Activated CD4-positive, alpha-beta T cell treated with anti-CD3 and anti-CD28 coated beads for 48 hours (primary cell): ENCODE measurements at places on chromosomes 16 and 17.

- DNase-seq = no peak
Observed at GRCh38 chr17:16881239-16881924, 90.5 kb downstream of the TNFRSF13B start.

- DNase-seq = no peak
Observed at GRCh38 chr17:12877953-12878669, 88.8 kb downstream of the ARHGAP44 start.

GRCh38 chr17:2094891-2095535, 40.1 kb downstream of the HIC1 start:
- DNase-seq = no peak

DNA sequence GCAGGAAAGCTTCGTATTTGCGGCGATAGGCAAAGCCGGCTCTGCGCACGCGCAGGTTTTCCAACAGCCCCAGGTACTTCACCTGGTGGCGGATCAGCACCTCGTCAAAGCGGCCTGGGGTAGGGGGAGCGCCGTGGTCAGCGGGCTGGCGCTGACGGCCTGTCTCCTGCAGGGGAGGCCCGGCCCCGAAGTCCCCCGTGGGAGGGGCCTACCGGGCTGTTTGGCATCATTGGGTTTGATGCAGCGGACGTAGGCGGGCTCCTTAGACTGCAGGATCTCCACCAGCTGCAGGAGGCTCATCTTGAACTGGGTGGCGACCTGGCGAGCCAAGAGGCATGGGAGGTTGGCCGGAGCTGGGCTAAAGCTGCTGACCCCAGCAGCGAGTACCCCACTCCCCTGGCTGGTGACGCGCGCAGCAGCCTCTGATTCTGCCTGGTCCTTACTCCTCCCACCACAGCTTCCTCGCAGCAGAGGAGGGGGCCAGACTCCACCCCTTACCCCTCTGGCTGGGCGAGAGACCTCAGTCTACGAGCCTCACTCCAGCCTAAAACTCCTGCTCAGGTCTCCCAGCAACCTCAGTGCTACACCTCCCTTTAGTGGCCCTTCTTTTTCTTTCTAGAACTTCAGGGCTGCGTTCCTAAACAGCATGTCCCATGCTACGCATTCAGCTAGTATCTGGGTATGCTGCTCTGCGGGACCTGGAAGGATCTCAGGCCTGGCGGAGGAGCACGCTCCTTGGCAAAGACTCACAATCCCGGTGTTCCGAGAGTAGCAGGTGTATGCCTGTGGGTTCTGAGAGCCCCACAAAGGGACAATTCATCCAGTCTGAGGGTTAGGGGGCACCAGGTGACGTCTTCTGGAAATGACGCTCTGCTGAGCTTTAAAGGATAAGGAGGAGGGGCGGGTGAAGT, 16.1 kb upstream of the CRK start:
- no peak for DNase-seq

- no peak for DNase-seq
Observed at GRCh38 chr17:46811978-46812583, 6.4 kb downstream of the WNT3 start.

GRCh38 chr16:3459401-3460090, 16.1 kb downstream of the NAA60 start:
- peak; percentile 35 for DNase-seq

- no peak for DNase-seq
Observed at GRCh38 chr16:6576113-6576512, 756.5 kb upstream of the RBFOX1 start.

GRCh38 chr16:73846007-73846330, 450.6 kb upstream of the PSMD7 start:
- no peak for DNase-seq

GRCh38 chr16:83136419-83136818, 509.6 kb downstream of the CDH13 start:
- DNase-seq = no peak

- no peak for DNase-seq
Observed at GRCh38 chr16:11768849-11769248, 26.2 kb upstream of the TXNDC11 start.

GRCh38 chr17:64036198-64036922, 15.9 kb upstream of the ICAM2 start:
- DNase-seq = no peak

GRCh38 chr17:66671156-66671555, 163.8 kb upstream of the CACNG5 start:
- no peak for DNase-seq

DNA sequence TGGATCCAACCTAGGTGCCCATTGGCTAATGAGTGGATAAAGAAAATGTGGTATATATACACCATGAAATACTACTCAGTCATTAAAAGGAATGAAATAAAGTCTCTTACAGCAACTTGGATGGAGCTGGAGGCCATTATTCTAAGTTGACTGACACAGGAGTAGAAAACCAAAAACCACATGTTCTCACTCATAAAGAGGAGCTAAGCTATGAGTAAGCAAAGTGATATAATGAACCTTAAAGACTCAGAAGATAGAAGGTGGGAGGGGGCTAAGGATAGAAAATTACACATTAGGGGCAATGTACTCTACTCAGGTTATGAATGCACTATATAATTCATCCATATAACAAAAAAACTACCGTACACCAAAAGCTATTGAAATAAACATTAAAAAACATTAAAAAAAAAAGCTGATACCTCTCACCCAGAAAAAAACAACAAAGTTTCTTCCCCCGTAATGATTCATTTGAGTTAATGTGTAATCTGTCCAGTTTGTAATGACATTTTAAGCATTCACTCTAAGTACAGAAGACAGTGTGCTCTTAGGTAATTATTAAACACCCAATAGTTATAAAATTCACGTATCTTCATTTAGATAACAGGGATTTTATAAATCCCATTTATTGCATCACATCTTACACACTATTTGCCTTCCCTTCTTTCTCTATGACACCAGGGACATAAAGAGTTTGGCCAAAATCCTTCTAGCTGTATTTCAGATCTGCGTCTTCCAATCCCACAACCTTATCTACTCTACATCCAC, 941.5 kb downstream of the CDH11 start:
- no peak for DNase-seq

GRCh38 chr17:32222621-32223020, 43.0 kb upstream of the RHBDL3 start:
- no peak for DNase-seq

GRCh38 chr16:24851700-24852099, 5.9 kb downstream of the SLC5A11 start:
- DNase-seq = peak; percentile 54

DNA sequence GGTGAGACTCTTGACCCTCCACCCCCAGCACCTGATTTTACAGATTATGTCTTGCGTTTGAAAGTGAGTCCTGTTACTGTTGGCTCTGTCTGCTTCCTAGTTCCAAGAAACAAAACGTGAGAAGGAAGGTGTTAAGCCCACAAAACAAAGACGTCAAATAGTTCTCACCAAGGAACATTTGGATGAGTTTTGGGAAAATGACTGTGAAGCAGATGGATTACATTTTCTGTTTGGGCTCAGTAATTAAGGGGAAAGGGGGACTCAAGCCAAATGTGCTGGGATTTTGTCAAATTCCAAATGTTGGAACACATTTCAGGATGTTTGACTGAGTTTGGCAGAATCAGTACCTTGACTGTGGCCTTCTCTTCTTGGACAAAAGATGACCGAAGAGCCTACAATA, 71.2 kb downstream of the PCTP start:
- DNase-seq = no peak

DNA sequence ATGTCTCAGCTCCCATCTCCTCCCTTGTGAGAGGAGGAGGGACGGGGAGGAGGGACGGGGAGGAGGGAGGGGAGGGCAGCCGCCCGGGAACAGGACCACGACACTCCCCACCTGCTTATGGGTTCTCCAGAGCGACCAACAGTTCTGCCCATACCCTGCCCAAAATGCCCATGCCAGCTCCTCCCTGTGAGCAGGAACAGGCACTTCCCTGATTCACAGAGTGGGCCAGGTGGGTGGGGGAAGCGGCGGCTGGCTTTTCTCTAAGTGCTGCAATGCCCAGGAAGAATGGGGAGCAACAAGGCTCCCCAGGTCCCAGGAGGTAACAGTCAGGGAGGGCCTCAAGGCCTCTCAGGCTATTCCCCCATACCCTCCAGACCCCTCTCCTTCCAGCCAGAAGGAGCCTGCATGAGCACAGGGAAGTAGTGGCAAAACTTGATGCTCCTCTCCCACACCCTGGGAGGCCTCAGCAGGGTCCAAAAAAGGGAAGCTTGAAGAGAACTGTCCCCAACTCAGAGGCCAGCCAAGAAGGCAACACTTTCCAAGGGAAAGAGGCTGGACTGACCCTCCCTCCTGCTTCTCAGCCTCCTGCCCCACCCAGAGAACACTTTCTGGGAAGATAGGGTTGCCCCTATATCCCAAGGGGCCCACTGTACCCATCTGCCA, 53.8 kb downstream of the MYO18A start:
- no peak for DNase-seq

- DNase-seq = no peak
Observed at GRCh38 chr16:30004424-30004776, 6.4 kb downstream of the DOC2A start.

- no peak for DNase-seq
Observed at GRCh38 chr17:69608141-69608540, 193.6 kb downstream of the MAP2K6 start.

GRCh38 chr16:82197540-82198240, 27.7 kb upstream of the MPHOSPH6 start:
- DNase-seq = no peak

DNA sequence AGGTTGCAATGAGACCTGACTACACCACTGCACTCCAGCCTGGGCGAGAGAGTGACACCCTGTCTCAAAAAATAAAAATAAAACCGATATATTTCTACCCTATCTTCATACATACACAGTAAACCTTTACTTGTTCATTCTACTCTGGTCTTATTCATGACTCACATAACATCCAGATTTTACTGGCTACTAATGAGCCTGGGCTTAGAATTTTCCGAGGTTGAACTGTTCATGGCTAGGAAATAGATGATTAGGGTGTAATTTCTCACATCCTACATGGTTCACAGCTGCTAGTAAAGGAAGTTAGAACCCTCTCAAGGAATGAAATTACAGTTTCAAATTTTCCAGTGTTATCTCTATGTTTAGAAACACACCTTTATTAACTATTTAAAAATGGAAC, 14.7 kb downstream of the GSPT1 start:
- no peak for DNase-seq

GRCh38 chr17:62321451-62321850, 58.9 kb upstream of the EFCAB3 start:
- DNase-seq = no peak

- DNase-seq = no peak
Observed at GRCh38 chr17:78401246-78401645, 22.8 kb downstream of the PGS1 start.

DNA sequence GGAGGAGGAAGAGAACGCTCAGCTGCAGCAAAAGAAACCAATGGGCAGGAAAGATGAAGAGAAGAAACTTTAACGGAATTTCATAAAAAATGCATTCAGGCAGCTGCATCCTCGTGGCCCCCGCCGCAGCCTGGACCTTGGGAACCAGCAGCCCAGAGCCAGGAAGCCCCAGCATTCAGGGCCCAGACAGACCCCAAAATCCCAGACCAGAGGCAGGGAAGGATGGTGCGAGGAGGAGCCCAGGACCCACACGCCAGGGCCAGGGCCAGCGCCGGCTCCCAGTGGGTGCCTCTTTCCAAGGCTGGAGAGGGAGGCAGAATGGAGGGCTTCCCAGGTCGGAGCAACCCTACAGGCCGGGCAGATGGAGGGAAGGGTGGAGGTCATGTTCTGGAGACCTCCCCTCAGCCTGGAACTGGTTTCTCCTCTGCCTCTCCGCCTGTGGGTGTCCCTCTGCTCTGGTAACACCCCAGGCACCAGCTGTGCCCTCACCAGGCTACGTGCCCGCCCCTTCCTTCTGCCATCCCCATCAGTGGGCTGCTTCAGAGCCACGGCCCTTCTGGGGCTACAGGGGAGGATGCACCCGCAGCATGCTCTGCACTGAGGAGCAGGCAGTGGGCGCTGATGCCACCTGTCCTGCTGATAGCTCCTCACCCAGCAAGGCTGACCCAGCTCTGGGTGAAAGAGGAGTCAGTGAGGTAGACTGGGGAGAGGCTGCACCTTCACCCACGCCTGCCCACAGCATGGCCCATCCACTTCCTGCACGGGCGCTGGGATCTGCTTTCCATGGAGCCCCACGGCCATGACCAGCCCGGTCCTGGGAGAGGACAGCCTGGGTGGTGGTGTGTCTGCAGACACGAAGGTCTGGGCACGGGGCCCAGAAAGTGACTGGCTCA, 1.2 kb upstream of the MIF4GD start:
- peak; percentile 39 for DNase-seq

DNA sequence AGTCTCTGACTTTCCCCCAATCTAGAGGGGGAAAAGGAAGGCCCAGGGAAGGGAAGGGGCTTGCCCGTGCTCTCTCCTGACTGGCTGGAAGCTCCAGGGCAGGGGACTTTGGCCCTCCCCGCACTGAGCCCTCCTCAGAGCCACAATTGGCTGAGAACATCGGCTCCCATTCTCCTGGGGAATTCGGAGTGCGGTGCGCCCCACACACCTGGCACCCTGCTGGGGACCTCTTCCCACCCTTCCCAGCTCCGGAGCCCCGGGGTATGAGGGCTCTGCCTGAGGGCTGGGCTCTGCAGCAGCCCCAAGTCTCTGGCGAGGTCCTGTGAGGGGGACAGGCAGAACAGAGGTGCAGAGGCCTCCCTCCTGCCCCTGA, 36.0 kb downstream of the PIMREG start:
- DNase-seq = no peak

- DNase-seq = no peak
Observed at GRCh38 chr16:51849715-51850114, 697.2 kb downstream of the TOX3 start.

DNA sequence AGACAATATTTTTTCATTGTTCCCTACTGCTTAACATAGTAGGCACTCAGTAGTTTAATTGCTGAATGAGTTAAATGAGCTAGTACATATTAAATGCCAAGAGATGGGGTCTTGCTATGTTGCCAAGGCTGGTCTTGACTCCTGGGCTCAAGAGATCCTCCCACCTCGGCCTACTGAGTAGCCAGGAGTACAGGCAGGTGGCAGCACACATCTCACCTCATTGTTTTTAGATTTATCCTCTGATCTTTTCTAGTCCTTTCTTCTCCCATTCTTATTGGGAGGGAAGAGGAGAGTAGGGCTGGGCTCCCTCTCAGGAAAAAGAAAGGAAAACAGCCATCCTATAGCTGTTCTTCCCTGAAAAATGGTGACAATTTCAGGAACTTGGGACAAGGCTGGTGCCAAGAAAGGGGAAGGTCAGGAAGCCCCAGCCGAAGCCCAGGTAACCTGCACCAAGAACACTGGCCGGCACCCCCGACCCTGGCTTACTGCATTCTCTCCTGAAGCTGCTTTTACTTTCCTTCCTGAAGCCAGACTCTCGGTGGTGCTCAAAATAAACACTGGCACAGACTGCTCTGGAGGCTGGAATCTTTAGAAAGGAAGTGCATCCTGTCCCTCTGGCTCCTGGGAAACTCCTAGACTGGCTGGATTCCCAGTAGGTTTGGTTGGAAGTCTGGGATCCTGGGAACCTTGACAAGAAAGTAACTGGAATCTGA, 2.7 kb downstream of the TNFAIP1 start:
- no peak for DNase-seq

DNA sequence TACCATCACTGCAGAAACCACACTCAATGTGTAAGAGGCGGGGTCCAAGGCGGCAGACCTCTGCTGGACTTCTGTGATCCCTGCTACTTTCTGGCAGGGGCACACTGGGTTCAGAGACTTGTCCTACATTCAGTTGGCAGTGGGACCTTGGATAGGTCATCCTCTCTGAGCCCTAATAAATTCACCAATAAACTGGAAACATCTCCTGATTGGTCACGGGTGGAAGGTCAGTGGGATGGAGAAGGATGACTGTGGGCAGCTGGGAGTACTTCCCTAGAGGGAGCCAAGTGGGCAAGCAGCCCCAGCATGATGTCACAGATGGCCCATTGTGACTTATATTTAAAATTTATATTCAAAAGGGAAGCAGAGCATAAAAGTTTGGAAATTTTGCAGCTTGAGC, 49.7 kb downstream of the RNF112 start:
- DNase-seq = no peak

- DNase-seq = peak; percentile 17
Observed at GRCh38 chr17:57178839-57179238, 77.5 kb upstream of the MSI2 start.
